CD8-positive, alpha-beta T cell (primary cell): ENCODE measurements at places on chromosomes 2 and 18.

GRCh38 chr2:126886916-126887280, 11.8 kb upstream of the TEX51 start:
- no peak for DNase-seq

DNA sequence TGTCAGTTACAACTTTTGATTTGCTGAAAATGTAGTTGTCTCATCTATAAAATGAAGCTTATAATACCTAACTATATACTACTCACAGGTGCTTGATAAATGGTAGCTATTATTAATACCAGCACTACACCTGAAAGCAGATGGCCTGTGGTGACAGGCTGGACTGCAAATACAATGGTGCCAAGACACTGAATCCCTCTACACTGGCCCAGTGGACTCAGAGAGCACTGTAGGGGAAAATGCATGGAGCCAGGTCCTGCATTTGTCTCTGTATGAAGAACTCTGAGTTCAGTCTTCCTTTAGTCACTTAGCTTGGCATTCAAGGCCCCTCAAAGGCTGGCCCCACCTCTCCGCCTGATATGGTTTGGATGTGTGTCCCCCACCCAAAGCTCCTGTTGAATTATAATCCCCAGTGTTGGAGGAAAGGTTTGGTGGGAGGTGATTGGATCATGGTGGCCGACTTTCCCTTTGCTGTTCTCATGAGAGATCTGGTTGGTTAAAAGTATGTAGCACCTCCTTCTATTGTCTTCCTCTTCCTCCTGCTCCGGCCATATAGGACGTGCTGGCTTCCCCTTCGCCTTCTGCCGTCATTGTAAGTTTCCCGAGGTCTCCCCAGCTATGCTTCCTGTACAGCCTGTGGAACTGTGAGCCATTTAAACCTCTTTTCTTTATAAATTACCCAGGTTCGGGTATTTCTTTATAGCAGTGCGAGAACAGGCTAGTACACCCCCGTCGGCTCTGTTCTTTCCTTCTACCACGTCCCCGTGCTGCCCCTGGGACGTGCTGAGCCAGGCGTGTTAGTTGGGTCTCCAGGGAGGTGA, 11.1 kb upstream of the NTSR2 start:
- no peak for DNase-seq

- DNase-seq, result no peak
These were observed 396.2 kb upstream of the VWC2L start for GRCh38 chr2:214014551-214015220.

DNA sequence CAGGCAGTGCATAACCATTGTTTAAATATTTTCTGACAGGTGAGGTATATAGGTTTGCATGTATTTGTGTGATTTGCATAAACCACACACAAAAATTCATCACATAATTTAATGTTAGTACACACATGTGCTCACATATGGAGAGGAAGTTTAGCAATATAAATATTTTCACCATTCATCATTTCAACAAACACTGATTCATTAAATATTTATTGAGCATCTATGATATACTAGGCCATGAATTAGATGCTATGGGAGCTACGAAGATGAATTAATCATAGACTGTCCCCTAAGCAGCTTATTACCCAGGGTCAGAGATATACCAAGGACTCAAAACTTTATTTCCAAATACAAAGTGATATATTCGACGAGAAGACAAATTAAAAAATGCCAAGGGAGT, 311.6 kb upstream of the PIK3C3 start:
- no peak for DNase-seq

DNA sequence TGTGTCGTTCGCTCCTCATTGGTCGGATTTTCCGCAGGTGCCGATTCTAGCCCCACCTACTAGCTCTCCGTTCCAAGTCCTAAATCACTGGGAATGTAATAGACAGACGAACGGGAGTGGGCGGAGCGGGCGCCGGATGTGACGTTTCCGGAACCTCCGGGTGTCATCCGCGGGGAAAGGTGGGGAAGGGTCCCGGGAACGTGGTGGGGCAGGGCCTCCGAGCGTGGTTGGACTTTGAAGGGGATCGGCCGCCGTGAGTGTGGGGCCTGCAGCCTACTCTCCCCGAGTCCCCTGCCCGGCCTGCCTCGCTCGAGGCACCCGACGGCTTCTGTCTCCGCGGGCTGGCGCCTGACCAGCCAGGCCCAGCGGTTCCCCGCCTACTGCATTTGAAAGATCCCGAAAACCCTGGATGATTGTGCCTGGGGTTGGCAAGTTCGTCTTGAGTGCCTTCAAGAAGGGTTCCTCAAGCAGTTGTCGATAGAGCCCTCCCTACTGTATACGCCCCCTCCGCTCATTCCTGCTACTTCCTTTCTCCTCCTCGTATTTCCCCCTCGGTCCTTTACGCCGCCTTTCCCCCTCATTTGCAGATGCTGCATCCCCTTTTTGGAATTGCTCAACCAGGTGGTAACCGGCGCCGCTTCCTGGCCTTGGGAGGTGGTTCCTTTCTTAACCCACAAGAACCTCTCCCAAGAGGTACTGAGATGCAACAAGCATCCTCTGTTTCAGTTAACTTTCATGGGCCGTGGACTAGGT, at the start of gene STAMBP:
Gene STAMBP (plus strand): TSS at position 144 of the 753 bp plus-strand sequence. CDS start 1,896 bp downstream, outside the sequence.
- DNase-seq, result peak; percentile 91

- no peak for DNase-seq
These were observed 89.7 kb downstream of the EIPR1 start for GRCh38 chr2:3287896-3288295.

GRCh38 chr2:216214768-216215167, 105.6 kb downstream of the XRCC5 start:
- DNase-seq, result no peak

- no peak for DNase-seq
These were observed 94.1 kb downstream of the RTN4 start for GRCh38 chr2:54956111-54956627.

GRCh38 chr2:8277921-8278571, 403.8 kb upstream of the ID2 start:
- no peak for DNase-seq

DNA sequence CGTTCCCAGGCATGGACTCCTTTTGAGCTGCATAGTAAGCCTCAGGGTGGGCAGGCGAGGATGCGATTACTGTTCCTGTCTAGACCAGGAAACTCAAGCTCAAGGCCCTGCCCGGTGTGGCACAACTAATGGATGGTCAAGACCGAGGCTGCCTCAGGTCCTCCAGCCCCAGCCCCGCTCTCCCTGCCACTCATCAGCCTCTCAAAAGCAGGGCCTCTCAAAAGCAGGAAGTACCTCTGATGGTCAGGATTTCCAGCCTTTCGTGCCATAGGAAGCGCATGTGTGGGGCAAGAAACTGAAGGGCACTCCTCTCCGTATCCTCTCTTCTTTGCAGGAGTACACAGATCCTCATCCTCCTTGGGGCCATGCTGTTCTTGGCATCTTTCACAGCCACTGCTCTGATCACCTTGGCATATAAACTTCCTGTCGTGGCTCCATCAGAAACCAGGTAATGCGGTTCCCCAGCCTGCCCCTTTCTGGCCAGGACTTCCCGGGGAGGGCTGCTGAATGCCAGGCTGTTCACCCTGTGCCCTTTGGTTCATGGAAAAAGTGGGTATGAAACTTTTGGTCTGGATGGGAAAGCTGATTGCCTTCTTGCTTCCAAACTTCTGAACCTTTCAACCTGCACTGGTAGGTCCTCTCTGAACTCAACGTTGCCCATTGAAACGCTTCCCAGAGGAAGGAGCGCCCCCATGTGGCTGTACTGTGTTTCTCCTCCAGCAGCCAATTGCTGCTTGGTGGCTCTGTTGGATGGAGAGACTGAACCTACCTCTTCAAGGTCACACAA, 82.8 kb upstream of the SEC11C start:
- DNase-seq, result peak; percentile 42
